Bone marrow (tissue), 2 donors: ENCODE measurements at places on chromosomes 3 and 15.

DNA sequence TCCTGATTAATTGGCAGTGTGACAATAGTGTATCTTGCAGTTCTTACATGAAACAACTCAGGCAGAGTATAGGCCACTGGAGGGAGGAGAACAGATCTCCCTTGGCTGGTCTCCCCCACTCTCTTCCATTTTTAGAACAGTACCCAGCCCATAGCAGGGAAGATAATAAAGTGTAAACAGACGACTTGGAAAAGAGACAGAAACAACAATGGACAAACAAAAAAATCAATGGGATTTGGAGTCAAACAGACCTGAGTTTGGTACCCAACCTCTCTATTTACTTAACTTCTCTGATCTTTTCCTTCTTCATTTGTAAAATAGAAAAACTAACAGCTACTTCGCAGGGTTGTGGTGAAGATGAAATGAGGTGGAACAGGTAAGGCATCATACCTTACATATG lies 58.7 kb upstream of the SNTN start:
- no peak for DNase-seq

- no peak for DNase-seq
These were observed 10.3 kb downstream of the PLXNB1 start for GRCh38 chr3:48419597-48419996.

DNA sequence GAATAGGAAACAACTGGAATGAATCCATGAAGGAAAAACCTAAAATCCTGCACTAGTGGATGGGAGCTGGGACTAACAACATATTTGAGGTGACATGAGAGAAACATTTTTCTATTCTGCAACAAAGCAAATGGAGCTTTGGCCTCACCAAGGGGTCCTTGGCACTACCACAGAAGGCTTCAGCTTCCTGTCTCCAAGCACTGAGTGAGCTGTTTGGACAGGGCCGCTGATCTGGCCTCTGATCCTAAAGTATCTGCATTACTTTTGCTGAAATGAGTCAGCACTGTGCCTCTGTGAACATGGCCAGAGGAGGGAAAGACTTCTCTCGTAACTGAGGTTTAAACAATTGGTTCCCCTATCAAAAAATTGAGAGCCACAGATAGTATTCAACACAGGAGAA lies 9.0 kb downstream of the ARPP21 start:
- DNase-seq, result no peak

DNA sequence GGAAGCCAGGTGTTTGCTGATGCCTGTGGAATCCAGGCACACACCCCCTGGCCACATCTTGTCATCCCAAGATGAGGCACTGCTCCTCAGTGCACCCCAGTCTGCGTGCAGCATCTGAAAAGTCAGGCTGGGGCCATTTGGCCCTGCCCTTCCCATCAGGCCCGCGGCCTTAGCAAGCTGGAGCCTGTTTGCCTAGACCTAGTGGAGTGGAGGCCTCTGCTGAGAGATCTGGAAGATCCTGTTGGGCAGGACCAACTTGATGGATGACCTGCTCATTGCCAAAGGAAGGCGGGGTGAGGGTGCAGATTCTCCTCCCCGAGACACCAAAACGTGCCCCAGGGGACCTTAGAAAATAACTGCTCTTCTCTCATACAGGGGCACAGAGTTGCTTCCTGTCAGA lies 220.2 kb downstream of the SHQ1 start:
- no peak for DNase-seq

DNA sequence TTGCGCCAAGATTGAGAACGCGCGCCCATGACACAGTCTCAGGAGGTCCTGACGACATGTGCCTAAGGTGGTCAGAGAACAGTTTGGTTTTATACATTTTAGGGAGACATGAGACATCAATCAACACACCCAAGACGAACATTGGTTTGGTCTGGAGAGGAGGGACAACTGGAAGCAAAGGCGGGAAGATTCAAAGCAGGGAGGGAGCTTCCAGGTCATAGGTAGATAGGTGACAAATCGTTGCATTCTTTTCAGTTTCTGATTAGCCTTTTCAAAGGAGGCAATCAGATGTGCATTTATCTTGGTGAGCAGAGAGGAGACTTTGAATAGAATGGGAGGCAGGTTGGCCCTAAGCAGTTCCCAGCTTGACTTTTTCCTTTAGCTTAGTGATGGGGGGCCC lies 828.4 kb upstream of the DPPA4 start:
- DNase-seq, result no peak

GRCh38 chr3:128352326-128352725 lies 114.4 kb downstream of the DNAJB8 start:
- no peak for DNase-seq

DNA sequence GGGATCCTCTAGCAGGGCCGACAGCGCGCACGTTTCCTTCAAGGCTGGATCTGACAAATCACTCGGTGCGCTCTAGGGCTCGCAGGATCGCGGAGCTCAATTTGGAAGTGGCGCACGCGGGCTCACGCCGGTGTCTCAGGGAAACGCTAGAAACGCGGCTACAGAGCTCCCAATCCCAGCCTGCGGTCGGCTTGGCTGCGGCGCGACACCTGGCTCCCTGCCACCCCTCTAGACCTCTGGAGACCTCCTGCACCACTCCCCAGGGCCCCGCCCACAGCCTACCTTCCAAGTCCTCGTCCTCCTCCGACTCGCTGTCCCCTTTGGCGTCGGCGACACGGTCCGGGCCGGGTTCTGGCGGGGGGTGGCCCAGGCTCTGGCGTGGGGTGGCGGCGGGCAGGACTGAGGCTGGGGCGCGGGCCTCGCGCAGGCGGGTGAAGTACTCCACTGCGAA lies 596 bp downstream of the PRKAR2A start:
- no peak for DNase-seq

DNA sequence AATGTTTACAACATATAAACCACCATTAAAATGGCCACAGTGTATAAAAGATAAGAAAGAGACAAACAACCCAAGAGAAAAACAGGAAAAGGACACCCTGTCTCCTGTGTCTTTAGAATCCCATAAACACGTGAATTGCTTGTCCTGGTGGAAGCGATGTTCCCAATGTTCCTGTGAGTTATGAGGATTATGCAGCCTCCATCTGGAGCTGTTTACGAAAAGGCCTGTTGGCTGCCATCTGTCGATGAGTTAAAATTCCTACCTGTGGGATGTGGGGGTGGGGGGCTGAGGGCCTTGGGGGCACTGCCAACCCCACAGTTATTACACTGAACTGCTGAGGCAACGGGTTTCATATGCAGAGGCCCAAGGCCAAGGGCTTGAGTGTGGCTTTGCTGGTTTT lies 13.6 kb downstream of the NISCH start:
- no peak for DNase-seq

DNA sequence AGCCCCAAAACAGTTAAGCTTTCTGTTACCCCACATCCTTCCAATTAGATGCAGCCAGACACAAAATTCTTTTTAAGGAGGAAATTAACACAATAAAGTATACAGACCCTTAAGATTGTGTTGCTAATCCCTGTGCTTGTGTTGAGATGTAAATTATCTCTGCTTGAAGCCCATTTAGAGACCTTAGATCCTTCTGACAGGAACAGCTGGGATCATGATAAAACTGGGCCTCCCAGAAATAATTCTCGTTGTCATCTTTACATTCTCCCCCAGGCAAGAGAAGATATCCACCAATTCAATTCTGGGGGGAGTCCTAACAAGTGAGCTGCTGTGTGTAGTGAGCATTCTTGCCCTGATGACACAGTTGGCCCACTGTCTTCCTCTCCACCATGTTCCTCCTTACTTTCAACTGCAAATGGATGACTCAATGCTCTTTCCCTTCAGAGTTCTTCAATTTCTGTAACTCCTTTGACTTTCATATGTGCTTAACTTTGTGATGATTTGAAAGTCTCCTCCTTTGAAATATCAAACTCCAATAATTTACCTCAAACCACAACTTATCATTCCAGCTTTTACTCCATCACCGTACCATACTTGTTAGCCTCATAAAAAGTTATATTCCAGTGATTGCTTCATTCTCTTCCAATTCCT lies 186.6 kb downstream of the RAP2B start:
- no peak for DNase-seq

- no peak for DNase-seq
These were observed 252.1 kb downstream of the RPLP1 start for GRCh38 chr15:69704700-69705099.

DNA sequence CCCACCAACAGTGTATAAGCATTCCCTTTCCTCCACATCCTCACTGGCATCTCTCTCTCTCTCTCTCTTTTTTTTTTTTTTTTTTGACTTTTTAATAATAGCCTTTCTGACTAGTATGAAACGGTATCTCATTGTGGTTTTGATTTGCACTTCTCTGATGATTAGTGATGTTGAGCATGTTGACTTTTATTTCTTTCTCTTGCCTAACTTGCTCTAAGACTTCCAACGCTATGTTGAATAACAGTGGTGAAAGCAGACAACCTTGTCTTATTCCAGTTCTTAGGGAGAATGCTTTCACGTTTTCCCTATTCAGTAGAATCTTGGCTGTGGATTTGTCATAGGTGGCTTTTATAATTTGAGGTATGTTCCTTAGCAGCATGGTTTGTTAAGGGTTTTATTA lies 249.4 kb upstream of the MDFIC2 start:
- DNase-seq, result no peak

- DNase-seq, result no peak
These were observed 54.0 kb downstream of the MBNL1 start for GRCh38 chr3:152322756-152323155.

- DNase-seq, result no peak
These were observed 1041.3 kb downstream of the ROBO1 start for GRCh38 chr3:78726545-78726944.

GRCh38 chr15:99669250-99669649 lies 64.0 kb downstream of the LYSMD4 start:
- no peak for DNase-seq
